Amygdala (tissue), 56 donors: ENCODE measurements at places on chromosomes 3 and 15.

DNA sequence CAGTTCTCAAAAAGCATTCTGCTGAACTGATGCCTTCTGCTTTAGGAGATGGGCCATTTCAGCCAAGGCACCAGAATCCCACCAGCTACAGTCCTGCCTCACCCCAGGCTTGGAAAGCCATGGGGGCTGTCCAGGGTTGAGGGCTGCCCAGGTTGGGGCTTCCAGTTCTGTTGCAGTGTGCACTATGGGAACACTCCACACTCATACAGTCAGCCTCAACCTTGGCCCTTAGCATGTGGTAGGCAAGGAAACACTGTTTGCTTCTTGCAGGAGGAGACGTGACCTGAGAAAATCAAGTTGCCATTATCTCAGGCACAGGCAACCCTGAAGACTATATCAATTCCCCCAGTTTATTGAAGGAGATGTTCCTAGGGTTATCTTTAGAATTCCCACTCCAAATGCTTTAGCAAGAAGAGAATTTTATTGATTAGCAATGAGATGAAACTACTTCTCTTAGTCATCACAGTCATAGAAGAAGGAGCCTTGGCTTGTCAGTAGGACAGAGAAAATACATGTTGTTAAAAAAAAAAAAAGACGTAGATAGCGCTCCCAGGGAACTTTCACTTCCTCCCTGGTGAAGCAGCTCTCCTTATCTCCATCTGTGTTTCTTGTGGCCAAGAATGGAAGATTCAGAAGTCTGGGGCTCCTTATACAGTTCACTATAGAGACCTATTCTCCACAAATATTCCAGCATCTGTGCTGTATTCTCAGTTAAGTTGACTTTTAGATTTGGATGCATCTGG, 38.3 kb upstream of the IL12A start:
- no peak for DNase-seq

GRCh38 chr15:38944536-38944935, 379.9 kb upstream of the RASGRP1 start:
- DNase-seq = no peak

DNA sequence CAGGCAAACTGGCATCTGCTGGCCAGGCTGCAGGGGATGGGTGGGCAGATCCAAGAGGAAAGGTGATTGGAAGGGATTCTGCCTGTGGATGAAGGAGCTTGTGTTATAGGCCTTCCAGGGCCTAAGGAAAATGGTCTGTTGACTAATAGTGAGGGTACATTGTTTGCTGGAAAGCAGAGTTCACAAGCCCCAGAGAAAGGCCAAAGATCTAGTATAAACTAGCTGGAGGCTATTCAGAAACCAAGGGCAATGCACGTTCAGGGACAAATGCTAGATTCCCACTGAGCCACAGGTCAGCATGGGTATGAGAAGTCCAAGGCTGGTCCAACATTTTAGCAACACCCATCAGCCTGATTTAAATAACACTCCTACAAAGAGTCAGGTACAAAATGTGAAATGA, 74.7 kb downstream of the FBN1 start:
- no peak for DNase-seq

- DNase-seq = no peak
These were observed 131.6 kb downstream of the SV2B start for GRCh38 chr15:91231703-91232102.

GRCh38 chr3:42149975-42150374, 58.8 kb downstream of the TRAK1 start:
- DNase-seq = no peak

DNA sequence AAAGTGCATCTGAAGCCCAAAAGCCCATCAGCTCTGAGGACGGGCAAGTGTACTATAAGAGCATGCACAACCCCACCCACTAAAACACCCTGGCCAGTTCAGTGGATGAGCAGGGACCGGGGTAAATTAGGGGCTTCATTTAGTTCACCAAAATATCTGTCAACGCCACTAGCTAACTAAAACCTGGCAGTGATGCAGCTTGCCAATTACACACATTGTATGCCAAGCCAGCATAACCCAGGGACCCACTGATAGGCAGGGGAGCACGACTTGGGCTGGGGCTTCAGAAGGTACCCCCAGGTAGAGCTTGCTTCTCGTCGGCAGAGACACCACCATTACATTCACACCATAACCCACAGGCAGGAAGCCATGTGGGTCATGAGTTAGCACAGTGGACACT, 47.0 kb downstream of the PTPN23 start:
- DNase-seq = no peak

DNA sequence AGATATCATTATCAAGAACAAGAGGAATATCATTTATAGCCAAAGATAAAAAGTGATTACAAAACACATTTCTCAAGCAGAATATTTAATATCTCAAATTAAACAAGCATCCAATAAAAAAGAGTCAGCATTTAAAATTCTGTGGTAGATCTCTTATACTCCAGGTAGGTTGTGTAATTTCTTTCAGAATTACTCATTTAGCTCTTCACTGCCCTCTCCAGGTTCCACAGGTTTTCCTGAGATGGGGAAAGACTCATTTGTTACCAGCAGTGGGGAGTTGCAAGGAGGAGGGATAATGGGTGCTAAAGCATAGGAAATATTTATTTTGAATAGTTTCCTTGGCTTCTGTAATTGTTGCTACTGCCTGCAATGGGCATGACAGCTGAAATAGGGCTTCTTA, 83.1 kb upstream of the RASGRP1 start:
- DNase-seq = no peak

DNA sequence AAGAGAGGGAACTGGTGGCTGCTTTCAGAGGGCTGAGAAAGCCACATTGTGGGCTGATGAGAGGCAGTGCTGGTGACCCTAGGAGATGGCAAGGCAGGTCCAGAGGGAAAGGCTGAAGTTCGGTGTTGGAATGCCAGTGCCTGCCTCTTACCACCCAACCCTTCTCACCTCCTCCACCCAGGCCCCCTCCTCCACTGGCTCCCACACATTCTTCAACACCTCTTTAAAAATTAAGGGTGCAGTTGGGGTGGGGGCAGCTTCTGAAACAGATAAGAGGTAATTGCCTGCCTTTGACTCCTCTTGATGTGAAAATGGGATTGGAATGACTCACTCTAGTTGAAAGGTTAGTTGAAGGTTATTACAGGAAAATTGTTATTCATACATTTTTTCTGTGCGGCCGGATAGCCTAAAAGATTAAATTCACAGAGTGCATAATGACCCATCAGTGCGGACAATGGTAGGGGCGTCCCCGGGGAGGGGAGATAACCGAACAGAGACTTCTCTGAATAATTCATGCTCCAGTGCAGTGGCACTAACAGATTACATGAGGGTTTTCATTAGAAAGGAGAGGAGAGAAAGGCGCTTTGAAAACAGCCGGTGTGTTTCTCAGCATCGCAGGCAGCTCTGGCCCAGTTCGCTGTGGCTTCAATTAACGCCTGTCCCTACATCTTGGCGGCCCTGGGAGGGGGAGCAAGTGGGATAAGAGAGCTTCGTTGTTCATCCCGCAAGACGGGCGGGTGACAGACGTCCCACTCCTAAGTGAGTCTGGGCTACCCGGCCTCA, 212.4 kb downstream of the TLE3 start:
- DNase-seq = peak; percentile 23

GRCh38 chr15:99749386-99749785, 16.1 kb upstream of the LYSMD4 start:
- DNase-seq = no peak

- DNase-seq = no peak
These were observed 43.5 kb downstream of the KLF15 start for GRCh38 chr3:126313580-126314304.

GRCh38 chr15:36106640-36107335, 472.6 kb upstream of the CDIN1 start:
- DNase-seq = no peak

DNA sequence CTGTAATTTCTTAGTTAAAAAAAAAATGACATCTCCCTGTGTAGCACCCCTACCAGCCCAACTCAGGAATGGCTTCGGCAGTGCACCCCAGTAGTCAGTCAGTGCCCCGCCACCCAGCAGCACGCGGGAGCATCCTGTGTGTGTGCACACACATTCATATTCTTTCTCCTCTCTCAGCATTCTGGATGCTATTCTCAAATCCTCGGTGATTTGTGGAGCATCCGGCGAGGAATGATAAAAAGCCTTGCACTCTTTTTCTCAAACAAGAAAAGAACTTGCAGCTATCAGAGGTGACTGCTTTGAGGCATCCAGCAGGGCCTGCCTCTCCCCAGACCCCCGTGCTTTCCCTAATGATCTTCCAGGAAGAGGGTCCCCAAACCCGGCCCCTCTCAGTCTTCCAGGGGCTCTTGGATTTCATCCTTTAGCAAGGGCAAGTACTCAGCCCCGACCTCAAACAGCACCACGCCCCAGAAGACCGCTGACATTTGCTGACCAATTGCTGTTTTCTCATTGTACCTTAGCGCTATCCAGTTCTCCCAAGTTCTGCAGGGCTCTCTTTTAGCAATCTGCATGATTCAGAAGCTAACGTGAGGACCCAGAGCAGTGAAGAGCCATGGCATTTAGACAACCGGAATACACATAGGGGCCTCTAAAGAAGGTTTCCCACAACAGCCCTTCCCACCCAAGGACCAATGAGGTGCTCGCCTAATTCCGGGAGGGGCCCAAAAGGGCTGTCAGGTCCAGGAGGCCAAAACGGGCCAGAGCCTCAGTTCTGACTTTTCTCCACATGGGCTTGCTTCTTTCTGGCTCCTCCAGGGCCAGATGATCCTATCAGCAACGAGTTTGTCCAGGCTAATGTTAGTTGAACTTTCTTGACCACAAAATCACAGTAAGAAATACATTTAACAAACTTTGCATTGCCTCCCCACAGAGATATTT, 72.2 kb downstream of the FAM174B start:
- DNase-seq = no peak

DNA sequence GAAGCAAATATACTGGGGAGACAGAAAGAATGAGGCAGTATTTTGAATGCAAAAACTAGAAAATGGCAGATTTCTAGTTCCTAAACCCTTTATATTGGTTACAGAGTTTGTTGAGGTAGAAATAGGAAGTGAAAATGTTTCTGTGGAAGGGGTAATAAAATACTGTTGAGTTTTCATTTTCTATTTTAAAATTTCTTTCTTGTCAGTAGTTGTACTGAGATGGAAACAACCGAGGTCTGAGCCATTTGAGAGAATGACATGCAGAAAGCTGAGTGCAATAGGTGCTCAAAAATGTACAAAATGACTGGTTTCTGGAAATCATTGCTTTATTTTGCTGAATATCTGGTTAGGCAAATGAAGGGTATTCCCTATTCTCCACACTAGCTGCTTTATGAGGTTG, 361.4 kb downstream of the CHL1 start:
- DNase-seq = no peak

- no peak for DNase-seq
These were observed 84.1 kb downstream of the LRIG1 start for GRCh38 chr3:66416556-66417304.

DNA sequence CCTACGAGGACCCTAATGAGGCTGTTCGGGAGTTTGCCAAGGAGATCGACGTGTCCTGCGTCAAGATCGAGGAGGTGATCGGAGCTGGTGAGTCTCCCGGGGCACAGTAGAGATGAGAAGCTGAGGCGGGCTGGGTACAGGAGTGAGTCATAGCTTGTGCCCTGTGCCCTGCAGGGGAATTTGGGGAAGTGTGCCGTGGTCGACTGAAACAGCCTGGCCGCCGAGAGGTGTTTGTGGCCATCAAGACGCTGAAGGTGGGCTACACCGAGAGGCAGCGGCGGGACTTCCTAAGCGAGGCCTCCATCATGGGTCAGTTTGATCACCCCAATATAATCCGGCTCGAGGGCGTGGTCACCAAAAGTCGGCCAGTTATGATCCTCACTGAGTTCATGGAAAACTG, 17.9 kb downstream of the EPHB3 start:
- DNase-seq = no peak

GRCh38 chr3:124577494-124578167, 152.6 kb upstream of the UMPS start:
- DNase-seq = no peak

GRCh38 chr3:10715886-10716285, 100.1 kb upstream of the SLC6A11 start:
- no peak for DNase-seq
